ENCODE measurements at places on chromosomes 16 and 17.

- DNase-seq = no peak
Observed at GRCh38 chr17:55654821-55655220, 67.8 kb downstream of the TMEM100 start.

GRCh38 chr17:70040336-70040735 is 34.7 kb upstream of the KCNJ16 start:
- DNase-seq = no peak

- no peak for DNase-seq
Observed at GRCh38 chr16:12535535-12536411, 267.9 kb downstream of the CPPED1 start.

- peak; percentile 86 for DNase-seq
Observed at GRCh38 chr16:88686439-88687253, at the start of gene SNAI3. TSS of gene SNAI3 (minus strand) at chr16:88686507. CDS start at chr16:88686406, 101 bp downstream.

DNA sequence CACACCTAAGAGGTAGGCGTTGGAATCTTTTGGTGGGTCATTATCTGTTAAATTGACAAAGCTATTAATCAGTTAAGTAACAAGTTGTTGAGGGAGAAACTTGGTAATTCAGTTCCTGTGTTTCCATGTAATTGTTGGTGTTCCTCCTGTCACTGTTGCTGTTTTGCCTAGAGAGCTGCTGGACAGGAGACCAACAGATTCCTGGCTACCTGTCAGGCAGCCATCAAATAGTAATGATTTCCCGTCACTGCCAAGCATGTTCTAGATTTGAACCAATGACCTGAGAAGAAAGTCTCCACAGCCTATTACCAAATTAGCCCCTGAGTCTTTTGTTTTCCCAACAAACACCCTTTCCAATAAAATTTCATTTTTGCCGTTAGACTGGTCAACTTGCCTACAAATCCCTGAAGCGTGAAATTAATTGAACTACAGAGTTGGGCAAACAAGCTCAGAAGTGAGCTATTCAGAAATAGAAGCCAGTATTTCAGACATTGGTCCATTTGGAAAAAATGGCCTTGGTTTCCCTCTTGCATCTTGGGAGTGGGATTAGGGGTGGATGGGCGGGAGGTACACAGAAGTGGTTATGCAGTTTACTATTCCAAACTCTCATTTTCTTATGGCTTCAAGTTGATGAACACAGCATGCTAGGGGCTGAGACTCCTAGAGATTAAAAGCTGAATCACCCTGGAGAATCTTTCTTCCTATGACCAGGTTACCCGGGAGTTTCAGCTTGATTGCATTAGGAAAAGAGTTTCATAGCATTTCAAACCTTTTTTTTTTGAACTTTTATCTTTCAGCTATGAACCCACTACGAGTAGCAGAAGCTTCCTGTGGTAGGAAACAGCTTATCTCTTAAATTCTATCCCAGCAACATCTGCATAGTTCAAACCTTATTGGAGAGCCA is 262.8 kb upstream of the MAF start:
- DNase-seq = no peak

DNA sequence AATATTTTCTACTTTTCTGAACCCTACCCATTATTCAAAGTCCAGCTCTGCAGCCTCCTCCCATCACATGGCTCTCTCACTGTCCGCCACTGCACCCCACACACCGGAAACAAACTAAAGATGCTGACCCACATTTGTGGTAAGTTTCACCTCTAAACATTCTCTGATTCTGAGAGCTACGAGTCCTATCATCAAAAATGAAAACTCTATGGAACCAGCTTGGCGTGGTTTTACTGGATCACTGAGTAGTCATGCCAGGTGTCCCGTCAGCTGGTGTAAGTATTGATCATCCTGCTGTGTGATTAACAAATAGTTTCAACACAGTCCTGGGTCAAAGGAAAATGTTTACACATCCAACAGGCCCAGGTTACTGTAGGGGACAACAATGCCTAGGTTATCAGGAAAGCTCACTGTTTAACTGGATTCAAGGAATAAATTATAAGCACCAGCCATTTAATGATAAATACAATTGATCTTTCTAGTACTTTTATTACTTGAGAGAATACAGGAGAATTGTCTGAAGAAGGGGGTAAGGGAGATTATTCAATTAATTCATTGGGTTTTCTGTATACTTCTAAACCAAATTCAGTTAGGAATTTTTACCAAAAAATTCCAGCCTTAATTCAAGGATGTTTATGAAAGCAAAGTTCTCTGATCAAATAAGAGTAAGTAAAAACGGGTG is 33.9 kb downstream of the CYTH1 start:
- DNase-seq = no peak

GRCh38 chr17:67421869-67422273 is 44.8 kb downstream of the PITPNC1 start:
- DNase-seq = no peak

DNA sequence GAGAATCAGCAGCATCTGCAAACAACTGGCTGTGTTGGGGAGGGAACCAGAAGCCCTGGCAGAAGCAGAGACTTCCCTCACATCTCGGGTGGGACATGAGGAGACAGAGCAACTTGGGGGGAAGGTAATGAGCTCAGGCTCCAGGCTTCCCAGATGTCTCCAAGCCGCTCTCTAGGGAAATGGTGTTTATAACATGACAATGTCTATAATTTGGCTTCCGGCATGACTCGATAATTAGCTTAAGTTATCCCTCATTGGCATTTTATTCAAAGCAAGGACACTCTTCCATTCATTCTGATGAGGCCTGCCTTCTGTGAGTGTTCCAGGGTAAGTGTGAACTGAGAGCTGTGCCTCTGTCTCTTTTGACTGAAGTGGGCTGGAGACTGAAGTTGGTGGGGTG is 14.7 kb upstream of the MLLT6 start:
- DNase-seq = no peak

DNA sequence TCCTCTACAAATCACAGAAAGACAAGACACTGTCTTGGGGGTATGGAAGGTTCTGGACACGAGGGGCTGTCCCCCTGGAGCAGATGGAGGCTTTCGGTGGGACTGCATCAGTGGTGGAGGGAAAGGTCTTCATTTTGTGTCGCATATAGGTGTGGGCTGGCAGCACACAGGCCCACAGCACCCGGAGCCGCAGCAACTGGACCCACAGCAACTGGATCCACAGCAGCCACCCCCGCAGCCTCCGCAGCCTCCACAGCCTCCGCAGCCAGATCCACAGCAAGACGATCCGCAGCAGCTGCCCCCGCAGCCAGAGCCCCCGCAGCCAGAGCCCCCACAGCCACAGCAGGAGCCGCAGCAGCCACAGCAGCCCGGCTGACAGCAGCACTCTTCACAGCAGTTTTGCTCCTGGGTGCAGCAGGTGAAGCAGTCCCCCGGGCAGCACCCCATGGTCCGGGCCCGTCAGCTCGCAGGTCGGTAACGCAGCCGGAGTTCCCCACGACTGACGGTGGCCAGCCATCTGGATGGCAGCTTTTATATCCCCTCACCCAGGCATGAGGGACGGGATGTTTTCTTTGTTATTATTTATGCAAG is at the start of gene KRTAP17-1:
KRTAP17-1 (minus strand) TSS at position 507 of the 591 bp plus-strand sequence; CDS start at position 447, 60 bp downstream.
- DNase-seq = no peak

GRCh38 chr17:81967533-81968395 is 6.8 kb upstream of the NOTUM start:
- no peak for DNase-seq

All from type B pancreatic cell (in vitro differentiated cells).